ENCODE measurements at places on chromosomes 7 and 10.

GRCh38 chr7:82270870-82271269 lies 172.7 kb downstream of the CACNA2D1 start:
- no peak for DNase-seq

- no peak for DNase-seq
Observed at GRCh38 chr7:148442933-148443332, 147.6 kb upstream of the C7orf33 start.

GRCh38 chr10:21929070-21929469 lies 74.5 kb downstream of the DNAJC1 start:
- DNase-seq, result no peak

DNA sequence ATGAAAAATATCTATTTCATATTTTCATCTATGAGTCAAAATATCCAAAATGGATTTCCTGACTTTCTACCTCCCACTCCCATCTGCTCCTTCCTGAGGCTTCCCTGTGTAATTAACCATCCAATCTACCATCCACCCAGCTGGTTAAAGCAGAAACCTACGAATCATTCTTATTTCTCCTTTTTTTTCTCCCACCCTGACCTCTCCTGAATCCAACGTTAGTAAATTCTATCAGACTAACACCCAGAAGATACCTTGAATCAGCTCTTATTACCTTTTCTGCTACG lies 3.7 kb upstream of the LIPF start:
- no peak for DNase-seq

- no peak for DNase-seq
Observed at GRCh38 chr10:89869180-89869579, 167.8 kb downstream of the KIF20B start.

- DNase-seq, result no peak
Observed at GRCh38 chr7:1977876-1978441, 254.8 kb downstream of the MAD1L1 start.

DNA sequence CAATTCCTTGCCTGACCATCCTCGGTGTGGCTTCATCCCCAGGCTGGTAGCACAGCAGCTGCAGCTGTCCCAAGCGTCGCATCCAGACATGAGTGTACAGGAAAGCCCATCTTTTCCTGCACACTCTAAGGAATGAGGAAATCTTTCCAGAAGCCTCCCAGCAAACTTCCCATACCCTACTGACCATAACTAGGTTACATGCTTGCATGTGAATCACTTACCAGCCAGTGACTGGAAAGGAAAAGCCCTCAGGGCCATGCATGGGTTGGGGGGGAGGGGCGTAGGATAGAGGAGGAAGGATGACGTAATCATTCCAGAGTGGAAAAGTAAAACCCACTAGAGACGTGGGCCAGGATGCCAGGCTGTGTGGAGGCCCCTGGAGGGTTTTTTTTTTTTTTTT lies 18.9 kb upstream of the ZNF212 start:
- DNase-seq, result no peak

- DNase-seq, result no peak
Observed at GRCh38 chr10:101837748-101838147, 5.9 kb downstream of the KCNIP2 start.

- DNase-seq, result no peak
Observed at GRCh38 chr10:77293773-77294172, 343.8 kb downstream of the KCNMA1 start.

GRCh38 chr7:155208681-155209477 lies 88.8 kb upstream of the INSIG1 start:
- no peak for DNase-seq

- no peak for DNase-seq
Observed at GRCh38 chr7:144256112-144256511, 8.5 kb downstream of the OR2A7 start.

DNA sequence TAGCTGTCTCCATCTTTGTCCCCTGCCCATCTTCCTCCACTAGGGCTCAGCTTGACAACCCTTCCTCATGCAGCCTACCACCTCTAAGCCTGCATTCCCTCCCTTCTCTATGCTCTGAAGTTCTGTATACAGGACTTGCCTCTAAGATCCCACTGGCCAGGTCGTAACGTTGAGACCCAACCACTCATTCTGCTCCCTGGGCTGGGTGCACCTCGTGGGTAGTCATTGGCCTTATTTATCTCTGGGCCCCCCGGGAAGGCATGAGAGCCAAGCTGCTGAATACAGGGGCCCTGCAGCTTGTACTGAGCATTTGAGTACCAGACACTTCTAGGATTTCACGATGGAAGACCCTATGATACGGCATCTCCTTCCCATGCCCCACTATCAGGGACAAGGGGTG lies 31.2 kb downstream of the MYL10 start:
- DNase-seq, result no peak

DNA sequence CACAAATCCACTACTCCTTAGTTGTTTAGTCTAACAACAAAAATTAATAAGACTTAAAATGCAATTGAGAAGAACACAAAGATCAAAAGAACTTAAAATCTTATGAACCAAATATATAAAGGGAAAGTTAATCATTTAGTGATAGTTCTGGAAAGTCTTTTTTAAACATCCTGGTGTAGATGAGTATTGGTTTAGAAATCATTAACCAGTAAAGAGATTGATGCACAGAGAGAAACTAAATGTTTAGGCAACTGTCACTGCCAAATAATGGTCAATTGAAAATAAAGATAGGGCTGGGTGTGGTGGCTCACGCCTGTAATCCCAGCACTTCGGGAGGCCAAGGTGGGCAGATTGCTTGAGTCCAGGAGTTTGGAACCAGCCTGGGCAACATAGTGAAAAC lies 44.9 kb downstream of the SP8 start:
- DNase-seq, result no peak

DNA sequence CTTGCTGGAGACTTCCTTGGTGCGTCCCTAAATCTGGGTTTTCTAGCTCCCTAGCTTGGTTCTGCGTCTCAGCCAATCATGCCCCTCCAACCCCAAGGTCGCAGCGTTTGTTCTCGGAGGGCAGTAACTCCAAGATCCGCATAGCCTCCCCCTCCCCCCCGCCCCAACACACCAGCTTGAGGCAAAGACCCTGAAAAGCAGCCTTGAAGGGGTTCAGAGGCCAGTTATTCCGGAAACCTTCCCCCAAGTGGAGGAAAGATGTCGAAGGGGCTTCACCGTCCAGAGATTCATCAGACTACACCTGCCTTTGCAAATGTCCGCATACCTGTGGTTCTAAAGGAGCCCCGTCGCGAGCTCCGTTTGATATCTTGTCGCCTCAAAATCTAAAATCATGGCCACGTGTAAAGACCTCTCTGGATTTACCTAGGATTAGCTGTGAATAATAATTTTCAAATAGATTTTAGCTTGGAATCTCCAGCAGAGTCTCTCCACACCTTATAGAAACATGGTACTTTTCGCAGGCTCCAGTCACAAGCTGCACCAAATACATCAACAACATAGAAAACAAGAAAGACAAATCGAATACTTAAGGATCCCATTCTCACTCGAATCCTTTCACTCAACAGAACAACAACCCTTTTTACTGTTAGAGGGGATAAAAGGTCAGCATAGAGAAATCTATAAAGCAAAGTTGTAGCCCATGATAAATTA lies 7.9 kb downstream of the DLX6 start:
- no peak for DNase-seq

DNA sequence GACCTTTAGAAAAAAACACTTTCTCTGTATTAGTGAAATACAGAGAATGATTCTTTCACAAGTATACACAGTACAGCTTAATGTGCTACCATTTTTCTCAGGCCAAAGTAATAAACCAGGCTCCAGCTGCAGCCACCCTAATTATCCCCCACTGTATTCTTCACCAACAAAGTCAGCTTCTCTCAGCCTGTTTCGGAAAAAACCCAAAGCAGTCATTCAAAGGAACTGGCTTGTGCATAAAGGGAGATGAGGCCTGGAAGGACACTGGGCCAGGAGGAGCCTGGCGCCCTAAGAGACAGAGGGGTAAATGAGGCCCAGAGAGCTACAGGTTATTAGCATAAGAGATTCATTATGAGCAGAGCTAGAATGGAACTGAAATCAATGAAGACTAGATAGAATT lies 9.2 kb downstream of the USP54 start:
- DNase-seq, result no peak

DNA sequence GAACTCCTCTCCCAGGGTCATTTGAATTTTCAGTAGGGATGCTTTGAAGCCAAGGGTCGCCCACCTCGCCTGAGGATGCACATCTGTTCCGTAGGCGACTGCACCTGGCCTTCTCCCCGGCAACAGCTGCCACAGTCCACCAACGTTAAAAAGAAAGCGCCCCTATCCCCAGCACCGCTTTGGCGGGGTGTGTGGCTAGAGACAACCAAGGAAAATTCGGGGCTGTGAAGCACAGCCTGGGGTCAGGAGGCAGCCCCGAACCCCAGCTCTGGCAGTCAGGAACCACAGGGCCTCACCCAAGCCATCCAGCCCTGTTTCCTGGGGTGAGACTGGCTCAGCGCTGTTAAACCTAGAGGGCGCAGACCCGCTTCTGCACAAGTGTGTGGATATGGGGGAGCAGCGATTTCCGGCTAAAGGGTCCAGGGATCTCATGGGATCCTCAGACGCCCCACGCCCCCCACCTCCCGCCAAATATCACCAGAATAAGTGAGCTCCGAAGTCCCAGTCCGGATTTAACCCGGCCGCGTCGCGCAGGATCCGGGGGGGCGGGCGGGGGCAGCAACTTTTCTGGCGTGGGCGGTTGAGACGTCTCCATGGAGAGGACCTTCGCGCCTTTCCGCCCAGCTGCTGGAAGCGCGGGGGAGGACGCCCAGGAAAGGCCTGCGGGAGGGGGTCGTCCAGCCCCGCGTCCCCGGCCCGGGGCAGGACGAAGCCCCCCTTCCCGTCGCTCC lies 822 bp downstream of the ZC3HAV1L start:
- DNase-seq, result peak; percentile 25

- no peak for DNase-seq
Observed at GRCh38 chr10:28302012-28302637, 739 bp downstream of the MPP7 start.

DNA sequence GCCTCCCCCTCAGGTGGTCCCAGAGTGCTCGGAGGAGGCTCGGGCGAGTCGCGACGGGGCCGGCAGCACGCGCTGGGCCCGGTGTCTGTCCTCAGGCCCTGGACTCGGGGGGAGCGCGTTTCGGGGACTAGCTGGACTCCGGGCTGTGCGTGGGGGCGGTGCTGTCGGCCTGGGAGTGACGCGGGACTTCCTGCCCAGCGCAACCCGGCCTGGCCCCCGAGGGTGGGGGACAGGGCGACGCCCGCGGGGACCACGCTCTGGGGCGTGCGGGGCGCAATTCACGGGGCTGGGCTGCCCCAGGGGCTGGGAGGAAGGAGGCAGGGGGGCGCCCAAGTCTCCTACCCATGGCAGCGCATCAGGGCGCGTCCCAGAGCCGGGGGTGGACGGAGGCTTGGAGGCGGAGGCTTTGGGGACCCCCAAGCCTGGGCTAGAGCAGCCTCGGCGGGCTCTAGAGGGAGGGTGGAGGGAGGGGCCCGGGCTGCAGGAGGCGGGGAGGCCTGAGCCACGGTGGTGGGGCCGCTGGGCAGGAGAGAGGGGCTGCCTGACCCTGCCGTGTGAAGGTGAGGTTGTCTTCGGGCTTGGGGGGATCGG lies 2.3 kb upstream of the VENTX start:
- no peak for DNase-seq

DNA sequence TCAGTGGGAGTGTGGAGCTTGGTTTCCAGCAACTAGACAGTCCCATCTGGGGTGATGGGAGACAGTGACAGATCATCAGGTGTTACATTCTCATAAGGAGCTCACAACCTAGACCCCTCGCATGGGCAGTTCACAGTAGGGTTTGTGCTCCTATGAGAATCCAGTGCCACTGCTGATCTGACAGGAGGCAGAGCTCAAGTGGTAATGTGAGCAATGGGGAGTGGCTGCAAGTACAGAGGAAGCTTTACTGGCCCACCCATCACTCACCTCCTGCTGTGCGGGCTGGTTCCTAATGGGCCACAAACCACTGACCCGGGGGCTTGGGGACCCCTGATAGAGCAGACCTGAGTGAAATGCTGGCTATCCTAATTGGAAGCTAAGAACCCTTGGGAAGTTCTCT lies 242.8 kb downstream of the BAMBI start:
- no peak for DNase-seq

GRCh38 chr7:80924090-80924489 lies 5.2 kb upstream of the SEMA3C start:
- DNase-seq, result no peak

GRCh38 chr10:125980521-125981035 lies 84.2 kb downstream of the FANK1 start:
- no peak for DNase-seq

- no peak for DNase-seq
Observed at GRCh38 chr7:19871102-19871501, 97.7 kb upstream of the TMEM196 start.

- DNase-seq, result no peak
Observed at GRCh38 chr7:27141923-27142579, 1.4 kb downstream of the HOXA5 start.

- no peak for DNase-seq
Observed at GRCh38 chr10:77417806-77418640, 219.6 kb downstream of the KCNMA1 start.

- no peak for DNase-seq
Observed at GRCh38 chr10:97456686-97457065, 10.7 kb downstream of the ZDHHC16 start.

- DNase-seq, result no peak
Observed at GRCh38 chr7:27868131-27868550, 128.2 kb downstream of the TAX1BP1 start.

GRCh38 chr7:141097430-141097829 lies 23.6 kb downstream of the TMEM178B start:
- DNase-seq, result no peak

DNA sequence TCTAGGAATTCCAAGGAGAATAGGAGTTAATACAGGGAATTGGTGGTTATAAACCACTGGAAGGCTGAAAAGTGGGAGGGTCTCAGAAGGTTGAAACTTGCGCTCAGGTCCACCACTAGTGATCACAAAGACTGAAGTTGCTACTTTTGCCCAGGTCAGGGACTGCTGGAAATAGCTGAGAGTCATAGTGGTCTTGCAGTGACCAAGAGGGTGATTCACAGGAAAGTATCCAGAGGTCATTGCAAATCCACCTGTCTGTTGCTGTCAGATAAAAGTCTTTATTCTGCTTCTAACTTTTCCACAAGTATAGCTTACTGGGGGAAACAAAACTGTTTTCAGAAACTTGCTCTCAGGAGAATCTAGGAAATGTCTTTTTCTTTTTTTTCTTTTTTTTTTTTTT lies 211.5 kb upstream of the PRSS1 start:
- DNase-seq, result no peak

- DNase-seq, result peak; percentile 13
Observed at GRCh38 chr10:77641788-77642397, 4.3 kb upstream of the KCNMA1 start.

DNA sequence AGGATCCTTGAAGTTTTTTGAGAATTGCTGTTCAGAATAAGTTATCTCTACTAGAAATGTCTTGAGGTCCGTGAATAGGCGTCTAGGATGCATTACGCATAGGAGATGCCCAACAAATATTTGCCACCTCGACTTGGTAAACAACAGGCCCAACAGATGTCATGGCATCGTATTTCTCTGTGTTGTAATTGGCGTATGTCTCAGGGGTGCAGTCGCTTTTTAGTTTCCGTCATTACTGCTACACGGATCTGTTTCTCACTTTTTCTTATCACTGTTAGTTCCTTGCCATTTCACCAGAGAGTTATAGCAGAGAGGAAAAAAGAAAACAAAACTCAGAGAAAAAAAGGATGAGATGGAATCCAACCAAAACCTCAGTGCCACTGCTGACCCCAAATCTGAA lies 73.0 kb upstream of the SFMBT2 start:
- DNase-seq, result no peak

All from activated CD4-positive, alpha-beta T cell treated with anti-CD3 and anti-CD28 coated beads, Interleukin-2, amount 50 U/mL, for 4 hours (primary cell).